NCI-H1092 (cell line): ENCODE measurements at places on chromosomes 3 and 15.

- DNase-seq = no peak
These were observed 1116.4 kb downstream of the OTOL1 start for GRCh38 chr3:162612991-162613390.

DNA sequence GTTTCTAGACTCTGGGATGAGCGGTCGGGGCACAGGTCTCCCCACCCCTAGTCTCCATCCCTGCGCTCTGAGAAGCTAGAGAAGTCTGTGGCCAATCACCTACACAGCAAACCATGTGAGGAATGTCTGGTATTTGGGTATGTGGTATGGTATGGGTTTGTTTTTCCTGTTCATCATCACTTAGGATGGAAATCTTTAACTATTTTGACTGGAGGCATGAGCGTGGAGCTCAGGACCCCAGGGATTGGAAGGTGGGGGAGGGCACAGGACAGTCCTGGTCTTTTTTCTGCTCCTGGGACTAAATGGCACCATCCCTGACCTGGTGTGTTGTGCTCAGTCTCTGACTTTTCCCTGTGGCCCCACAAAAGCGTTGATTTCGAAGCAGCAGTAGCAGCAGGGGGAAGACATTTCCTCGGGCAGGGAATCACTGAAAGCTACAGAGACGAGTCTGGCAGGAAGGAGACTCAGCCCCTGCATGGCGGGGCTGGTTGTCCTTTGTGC lies 191.7 kb upstream of the TPM1 start:
- DNase-seq = no peak

DNA sequence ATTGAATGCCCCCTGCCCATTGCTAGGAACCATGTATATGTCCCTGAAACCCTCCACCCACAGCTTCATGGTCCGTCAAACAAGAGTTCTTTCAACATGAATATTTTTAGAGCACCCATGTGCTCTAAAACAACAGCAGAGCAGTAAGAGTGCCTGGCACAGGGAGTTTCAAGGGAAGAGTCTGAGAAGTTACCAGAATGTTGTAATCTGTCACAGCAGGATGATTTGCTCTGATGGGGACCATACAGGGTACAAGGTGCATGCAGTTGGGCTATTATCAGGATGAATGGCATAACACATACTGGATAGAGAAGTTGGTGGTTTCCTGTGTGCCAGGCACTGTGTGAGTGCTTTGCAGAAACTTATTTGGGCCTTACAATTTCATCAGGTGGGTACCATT lies 27.8 kb upstream of the FLNB start:
- DNase-seq = no peak

DNA sequence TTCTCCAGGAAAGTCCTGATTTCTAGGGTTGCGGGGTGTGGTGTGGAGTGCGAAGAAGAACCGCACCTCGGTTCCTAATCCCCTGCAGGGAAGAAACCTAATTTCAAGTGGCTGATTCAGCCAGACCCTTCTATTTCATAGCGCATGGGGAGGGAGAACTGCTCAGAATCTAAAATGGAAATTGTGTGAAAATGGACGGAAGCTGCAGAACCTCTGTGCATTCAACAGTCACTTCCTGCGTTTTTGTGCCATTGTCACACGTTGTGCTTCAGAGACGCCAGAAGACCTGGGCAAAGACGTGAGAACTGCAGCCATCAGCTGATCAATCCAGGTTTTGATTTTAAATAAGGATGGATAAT lies 1.2 kb downstream of the SIDT1 start:
- DNase-seq = no peak

- DNase-seq = no peak
These were observed 104.5 kb downstream of the IGF2BP2 start for GRCh38 chr3:185720326-185720725.

GRCh38 chr3:66237552-66237951 lies 16.8 kb downstream of the SLC25A26 start:
- no peak for DNase-seq

DNA sequence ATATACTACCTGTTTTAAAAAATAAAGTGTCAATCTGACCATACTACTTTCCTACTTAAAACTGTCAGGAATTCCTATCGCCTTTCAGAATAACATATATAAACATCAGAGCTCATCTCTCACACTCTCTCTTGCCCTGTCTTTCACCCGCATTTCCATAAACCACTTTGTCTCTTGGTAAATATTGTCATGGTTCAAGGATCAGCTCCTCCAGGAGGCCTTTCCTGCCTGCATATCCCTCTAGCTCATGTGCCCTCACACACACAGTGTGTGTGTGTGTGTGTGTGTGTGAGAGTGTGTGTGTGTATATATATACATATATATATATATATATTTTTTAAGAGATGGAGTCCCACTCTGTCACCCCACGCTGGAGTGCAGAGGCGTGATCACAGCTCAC lies 6.7 kb downstream of the SUMF1 start:
- DNase-seq = no peak

DNA sequence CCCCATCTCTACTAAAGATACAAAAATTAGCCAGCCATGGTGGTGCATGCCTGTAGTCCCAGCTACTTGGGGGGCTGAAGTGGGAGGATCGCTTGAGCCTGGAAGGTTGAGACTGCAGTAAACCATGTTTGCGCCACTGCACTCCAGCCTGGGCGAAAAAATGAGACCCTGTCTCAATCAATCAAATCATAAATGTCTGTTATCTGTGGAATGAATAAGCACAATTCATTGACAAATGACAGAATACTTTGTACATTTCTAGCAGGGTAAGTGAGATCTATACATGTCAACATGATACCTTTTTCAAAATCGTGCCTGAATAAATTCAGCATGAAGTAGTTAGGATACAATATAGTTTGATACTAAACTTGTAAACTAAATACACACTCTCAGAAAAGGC lies 181.2 kb downstream of the FOXP1 start:
- no peak for DNase-seq

DNA sequence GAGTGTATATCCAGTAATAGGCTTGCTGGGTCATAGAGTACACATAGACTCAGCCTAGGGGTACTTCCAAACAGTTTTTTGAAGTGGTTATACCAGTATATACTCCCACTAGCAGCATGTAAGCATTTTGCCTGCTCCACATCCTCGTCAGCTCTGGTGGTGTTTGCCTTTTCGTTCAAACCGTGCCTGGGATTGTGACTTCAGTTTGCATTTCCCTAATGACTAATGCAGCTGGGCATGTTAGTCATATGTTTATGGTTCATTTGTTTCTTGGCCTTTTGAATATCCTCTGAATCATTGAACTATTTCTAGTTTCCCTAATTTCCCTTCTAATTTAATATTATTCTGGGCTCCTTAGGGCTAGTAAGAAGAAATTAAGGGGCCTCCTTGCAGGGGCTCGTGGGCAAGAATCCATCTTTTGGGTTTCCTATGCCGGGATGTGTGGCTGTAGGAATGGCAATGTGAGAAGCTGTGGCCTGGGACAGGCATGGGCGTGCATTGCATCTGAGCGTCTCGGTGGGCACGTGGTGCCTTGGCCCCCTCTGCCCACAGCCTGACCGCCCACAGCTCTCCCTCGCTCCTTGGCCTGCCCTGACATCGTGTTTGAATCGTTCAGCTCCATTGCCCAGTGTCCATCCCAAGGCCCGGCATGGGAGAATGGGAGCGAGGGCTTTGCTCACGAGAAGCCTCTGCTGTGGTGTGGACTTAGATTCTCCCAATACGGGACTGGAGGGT lies 26.4 kb downstream of the FAH start:
- DNase-seq = no peak

- no peak for DNase-seq
These were observed 15.3 kb downstream of the FBN1 start for GRCh38 chr15:48630245-48630644.

- DNase-seq = no peak
These were observed 154.1 kb upstream of the GRM7 start for GRCh38 chr3:6706777-6707176.

DNA sequence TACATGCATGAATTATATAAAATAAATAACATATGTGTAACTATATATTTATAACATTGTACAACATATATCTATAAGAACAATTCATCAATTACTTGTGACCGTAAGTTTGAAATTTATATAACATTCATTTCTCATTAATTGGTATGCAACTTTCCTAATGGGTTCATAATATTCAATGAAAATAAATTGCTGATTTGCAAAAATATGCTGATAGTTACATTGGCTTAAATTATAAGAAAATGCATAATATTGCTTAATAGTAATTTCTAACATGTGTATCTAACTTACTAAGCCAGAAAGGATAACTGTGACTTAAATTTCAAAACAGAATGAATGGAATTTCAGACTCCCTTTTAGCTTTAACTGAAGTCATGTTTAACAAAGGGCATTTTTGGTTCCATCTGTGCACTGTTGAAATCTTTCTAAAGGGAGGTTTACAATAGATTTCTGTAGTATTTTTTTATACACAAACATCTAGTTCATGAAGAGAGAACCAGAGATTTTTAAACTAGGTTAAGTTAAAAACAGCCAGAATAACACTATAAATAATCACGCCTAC lies 310.9 kb downstream of the TBC1D5 start:
- no peak for DNase-seq

GRCh38 chr3:25854635-25855034 lies 64.7 kb downstream of the OXSM start:
- no peak for DNase-seq

DNA sequence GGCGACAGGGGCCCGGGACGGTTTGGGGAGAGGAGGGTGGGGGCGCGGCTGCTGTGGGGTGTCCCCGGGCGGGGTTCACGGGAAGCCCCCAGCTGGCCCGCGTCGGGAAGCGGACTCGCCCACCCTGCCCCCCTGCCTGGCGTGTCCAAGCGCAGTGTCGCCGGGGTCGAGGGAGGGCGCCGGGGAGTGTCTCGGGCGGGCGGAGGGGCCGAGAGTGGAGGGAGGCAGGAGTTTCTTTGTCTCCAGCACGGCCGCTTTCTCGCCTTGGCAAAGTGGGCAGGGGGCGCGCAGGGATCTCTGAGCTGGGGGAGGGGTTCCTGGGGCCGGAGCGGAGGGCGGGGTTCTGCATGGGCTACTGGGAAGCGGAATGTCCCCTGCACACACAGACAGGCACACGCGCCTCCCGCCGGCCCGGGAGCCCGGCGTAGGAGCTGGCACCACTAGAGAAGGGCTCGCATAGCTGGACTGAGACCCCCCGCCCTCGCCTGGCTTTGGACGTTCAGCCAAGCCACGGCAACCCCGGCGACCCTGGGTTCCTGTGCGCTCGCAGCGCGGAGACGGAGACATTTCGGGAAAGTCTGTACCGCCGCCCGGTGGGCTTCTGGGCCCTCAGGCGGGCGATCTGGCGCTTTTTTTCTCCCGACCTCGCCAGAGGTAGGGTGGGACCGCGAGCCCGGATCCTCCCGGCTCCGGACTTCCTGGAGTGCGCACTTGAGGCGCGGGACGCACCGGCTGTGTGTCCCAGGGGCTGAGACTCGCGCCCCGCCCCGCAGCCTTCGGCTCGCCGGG lies 822 bp downstream of the ST8SIA2 start:
- no peak for DNase-seq

- no peak for DNase-seq
These were observed 123.8 kb upstream of the CMC1 start for GRCh38 chr3:28117598-28117997.

DNA sequence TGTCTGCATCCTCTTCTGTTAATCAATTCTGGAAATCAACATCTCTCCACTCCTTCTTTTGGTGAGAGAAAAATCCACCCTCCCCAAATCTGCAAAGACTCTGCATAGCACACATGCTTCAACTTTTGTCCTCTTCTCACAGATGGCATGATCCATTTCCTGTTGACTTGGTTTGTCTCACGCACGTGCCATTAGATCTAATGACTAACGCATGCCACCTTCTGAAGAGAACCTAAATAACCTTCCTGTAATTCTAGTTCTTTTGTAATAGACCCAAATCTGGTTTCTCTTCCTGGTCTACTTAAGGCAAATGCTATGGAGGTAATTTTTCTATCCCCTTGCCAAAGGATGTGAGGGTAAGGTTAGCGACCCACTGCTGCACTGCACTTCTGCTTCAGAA lies 51.0 kb upstream of the ATOSA start:
- no peak for DNase-seq

DNA sequence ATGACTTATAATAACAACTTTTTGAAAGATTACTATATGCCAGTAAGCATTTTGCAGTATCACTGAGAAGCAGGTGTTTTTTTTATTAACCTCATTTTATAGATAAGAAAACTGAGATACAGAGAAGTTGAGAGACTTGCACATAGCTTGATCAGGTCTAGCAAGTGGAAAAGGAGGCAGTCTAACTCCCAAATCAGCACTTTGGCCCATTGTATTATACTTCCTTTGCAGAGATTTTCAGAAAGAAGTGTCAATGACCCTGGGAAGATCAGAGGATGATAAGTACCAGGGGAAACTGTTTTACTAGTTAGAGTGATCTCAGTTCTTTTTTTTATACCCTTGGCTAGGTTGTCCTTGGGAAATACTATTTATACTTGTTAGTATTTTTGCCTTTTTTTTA lies 358.7 kb downstream of the SQOR start:
- no peak for DNase-seq

GRCh38 chr3:129233538-129233937 lies 15.9 kb upstream of the COPG1 start:
- no peak for DNase-seq
